MCF 10A (cell line): ENCODE measurements at places on chromosomes 5 and 9.
A peak's percentile ranks its signal among the peaks of the same experiment; 100 is the strongest.

DNA sequence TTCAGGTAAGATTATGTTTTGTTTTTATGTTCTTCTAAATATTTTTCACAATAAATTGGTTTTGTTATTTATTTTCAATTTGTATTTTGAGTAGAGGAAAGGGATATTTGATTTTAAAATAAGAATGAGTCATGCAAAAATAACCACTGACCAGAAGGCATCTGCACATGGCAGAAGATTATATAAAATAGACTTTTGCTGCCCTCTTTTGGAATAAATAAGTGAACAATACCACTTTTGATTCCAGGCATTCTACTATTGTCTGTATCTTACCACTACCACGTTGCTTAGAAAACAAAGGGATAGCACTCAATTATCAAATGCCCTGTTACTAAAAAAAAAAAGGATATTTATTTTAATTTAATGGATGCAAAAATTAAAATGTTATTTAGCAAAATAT, 227.3 kb upstream of the ITGA1 start:
- H3K4me3 ChIP-seq, result no peak overlapping the region
- peak; percentile 12 for DNase-seq
- no peaks in the 10 kb centered on the region for H3K36me3 ChIP-seq
- peaks cover 65% of the 10 kb centered on the region for H3K27me3 ChIP-seq

GRCh38 chr9:128558431-128559310, 6.3 kb downstream of the SPTAN1 start:
- H3K4me1 ChIP-seq, result peaks cover 28% of the 10 kb centered on the region
- peak overlapping the region; percentile 82 for H3K27ac ChIP-seq
- H3K27me3 ChIP-seq, result no peaks in the 10 kb centered on the region
- peak; percentile 77 for DNase-seq
- H3K4me3 ChIP-seq, result peak overlapping the region; percentile 56

DNA sequence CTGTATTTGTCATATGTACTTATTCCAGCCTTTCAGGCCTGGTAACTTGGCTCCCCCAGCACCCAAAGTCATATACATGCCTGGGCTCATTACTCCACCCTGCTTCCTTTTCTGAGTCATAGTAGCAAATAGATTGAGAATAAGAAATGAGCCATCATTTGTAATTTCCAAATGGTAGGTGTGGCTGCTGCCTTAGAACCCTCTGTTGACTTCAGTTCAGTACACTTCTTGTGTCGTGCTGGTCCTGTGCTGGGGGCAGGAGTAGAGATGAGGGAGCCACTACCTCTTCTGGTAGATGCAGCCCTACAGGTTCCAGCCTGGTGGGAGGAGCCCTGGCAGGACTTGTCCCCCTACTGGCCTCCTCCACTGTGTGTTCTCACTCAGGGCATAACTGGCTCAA, 11.1 kb downstream of the GM2A start:
- H3K27me3 ChIP-seq, result no peaks in the 10 kb centered on the region
- peaks cover 20% of the 10 kb centered on the region for H3K4me1 ChIP-seq
- H3K36me3 ChIP-seq, result peaks cover 95% of the 10 kb centered on the region
- H3K27ac ChIP-seq, result peak overlapping the region; percentile 91
- peak overlapping the region; percentile 1 for H3K4me3 ChIP-seq
- peak; percentile 79 for DNase-seq

GRCh38 chr5:131252824-131253171, 11.1 kb upstream of the CDC42SE2 start:
- H3K4me1 ChIP-seq, result peaks cover under 1% of the 10 kb centered on the region
- H3K27ac ChIP-seq, result no peak overlapping the region
- no peaks in the 10 kb centered on the region for H3K27me3 ChIP-seq
- H3K36me3 ChIP-seq, result no peaks in the 10 kb centered on the region

- H3K36me3 ChIP-seq, result peaks cover 6% of the 10 kb centered on the region
- H3K27ac ChIP-seq, result no peak overlapping the region
- peaks cover 20% of the 10 kb centered on the region for H3K4me1 ChIP-seq
- no peak overlapping the region for H3K4me3 ChIP-seq
These were observed 123.0 kb downstream of the FOXD1 start for GRCh38 chr5:73325546-73325945.

DNA sequence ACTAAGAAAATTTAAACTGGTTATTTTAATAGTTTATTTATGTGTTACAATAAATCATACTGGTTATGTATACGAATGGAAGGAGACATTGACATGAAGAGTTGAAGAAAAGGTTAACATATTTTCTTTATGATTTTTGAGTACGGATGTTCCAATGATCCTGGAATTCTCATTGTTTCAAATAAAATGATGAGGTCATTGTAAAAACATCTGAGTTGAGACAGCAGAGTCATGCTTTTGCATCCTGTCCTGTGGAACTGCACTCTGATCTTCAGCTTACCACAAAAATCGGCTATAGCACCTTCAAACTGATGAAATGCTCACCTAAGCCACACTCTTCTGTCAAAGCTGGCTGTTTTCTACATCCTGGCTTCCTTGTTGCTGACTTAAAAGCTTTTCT, 67.8 kb downstream of the PTCD2 start:
- H3K27ac ChIP-seq, result peak overlapping the region; percentile 91
- peak overlapping the region; percentile 20 for H3K4me3 ChIP-seq
- no peaks in the 10 kb centered on the region for H3K27me3 ChIP-seq
- no peaks in the 10 kb centered on the region for H3K36me3 ChIP-seq

GRCh38 chr5:140151144-140152021, 23.6 kb upstream of the CYSTM1 start:
- H3K27ac ChIP-seq, result no peak overlapping the region
- no peaks in the 10 kb centered on the region for H3K27me3 ChIP-seq
- no peak for DNase-seq
